Fibroblast of skin of scalp (primary cell): ENCODE measurements at places on chromosomes 3 and 15.

DNA sequence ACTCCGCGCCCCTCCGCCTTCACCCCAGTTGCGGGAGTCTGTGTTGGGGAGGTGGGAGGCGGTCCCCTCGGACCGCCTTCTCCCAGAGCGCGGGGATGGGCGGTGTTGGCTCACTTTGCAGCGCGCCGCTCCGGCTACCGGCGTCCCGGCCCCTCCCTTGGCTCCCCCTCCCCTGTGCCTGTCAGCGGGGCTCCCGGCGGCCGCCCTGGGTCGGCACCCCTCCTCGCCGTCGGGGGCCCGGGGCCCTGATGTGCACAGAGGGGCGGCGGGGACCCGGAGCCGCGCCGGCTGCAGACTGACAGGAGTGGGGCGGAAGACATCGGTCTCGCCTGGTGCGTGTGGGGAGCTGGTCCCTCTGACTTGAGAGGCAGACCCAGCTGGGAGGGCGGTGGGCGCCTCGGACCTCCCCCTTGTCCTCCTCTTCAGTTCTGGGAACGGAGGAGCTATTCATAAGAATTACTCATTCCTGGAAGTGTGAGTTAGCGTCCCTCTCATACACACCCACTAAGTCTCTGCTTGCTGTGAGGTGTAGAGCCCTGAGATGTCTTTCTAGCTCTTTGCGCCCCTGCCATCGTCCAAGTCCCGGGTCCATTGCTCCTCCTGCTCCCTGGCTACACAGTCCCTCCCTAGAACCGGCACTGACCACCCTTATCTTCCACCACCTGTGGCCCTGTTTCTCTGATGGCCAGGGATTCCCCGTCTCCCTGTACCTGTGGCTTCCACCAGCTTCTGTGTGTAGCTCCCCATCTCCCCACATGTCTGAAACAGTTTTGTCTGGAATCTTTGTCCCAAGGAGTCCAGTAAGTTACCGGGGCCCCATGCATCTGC lies 42.3 kb upstream of the ROPN1 start:
- no peak for DNase-seq

- DNase-seq = peak; percentile 62
Observed at GRCh38 chr3:111538681-111539083, 3.3 kb upstream of the CD96 start.

- no peak for DNase-seq
Observed at GRCh38 chr3:12286927-12287726, 1.7 kb upstream of the PPARG start.

- no peak for DNase-seq
Observed at GRCh38 chr15:97963779-97964178, 3.3 kb downstream of the ARRDC4 start.

GRCh38 chr3:13770170-13771169 lies 109.4 kb downstream of the WNT7A start:
- DNase-seq = no peak

GRCh38 chr3:100046986-100047385 lies 67.3 kb downstream of the FILIP1L start:
- DNase-seq = no peak

DNA sequence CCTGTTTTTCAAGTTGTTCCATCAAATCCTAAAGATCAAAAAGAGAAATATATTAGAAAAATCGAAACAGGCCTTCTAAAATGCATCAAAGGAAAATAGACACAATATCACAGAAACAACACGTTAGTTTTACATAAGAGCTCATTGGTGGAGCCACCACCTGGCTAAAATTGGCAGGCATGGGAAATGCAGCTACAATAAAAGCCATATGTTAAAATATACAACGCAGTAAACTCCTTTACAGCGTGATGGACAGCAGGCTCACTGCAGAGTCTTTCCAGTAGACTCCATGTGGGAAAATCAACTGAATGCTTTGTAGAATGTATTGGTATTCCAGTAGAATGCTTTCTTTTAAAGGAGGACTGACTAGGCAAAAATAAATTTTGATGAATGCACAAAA lies 40.9 kb upstream of the MYO5C start:
- no peak for DNase-seq

DNA sequence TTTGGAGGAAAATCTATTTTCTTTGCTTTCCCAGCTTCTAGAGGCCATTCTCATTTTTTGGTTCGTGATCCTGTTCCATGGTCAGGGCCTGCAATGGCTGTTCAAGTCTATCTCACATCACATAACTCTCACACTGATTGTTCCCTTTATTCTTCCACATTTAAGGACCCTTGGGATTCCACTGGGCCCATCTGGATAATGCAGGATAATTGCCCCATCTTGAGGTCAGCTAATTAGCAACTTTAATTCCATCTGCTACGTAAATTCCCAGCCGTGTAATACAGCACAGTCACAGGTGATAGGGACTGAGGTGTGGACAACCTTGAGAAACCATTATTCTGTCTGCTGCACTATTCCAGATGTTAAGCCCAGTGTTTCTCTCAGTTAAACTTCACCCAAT lies 311.6 kb upstream of the CNTN4 start:
- DNase-seq = no peak

DNA sequence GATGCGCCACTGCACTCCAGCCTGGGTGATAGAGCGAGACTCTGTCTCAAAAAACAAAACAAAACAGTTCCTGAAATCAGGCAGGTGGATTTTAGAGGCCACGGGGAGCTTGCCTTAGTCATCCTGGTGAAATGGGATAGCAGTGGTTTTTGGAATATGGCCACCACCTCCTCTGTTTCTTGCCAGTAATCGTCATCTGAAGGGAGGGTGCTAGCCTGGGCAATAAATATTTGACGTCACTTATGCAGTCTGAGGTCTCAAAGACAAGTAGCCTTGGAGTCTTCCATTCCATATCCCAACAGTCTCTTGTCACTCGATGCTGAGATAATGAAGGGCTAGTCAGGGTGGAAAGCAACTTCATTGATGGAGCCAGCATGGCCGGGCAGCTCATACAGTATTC lies 55.2 kb downstream of the KCNAB1 start:
- no peak for DNase-seq

DNA sequence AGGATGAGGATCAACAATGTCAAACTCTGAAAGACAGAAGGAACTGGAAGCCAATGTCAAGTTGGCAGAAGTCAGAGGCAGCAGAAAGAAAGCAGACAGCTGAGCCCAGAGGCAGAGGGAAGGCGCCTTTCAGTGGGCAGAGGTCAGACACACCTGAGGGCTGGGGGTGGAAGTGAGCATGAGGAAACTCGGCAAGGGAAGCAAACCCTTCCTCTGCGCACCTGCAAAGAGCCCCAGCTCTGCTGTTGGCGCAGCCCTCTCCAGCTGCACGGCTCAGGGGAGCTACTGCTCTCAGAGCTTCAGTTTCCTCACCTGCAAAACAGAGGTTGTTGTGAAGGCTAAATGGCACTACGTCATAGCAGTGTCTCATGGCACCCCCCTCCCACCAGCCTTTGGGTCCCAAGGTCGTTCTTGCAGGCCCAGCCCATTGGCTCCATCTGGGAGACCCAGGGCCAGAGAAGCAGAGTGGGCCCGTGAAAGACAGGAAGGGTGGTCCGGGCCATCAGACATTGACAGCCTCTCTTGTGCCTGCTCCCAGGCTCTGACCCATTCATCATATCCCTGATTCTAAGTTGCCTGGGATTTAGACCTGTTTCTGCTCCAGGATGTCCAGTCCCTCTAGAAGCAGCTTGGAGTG lies 53.3 kb upstream of the SLC6A11 start:
- DNase-seq = no peak

GRCh38 chr3:43742920-43743319 lies 52.2 kb downstream of the ABHD5 start:
- DNase-seq = no peak

- DNase-seq = peak; percentile 7
Observed at GRCh38 chr3:44988073-44988472, 12.0 kb downstream of the EXOSC7 start.

GRCh38 chr3:124298951-124299350 lies 307.0 kb upstream of the ROPN1 start:
- peak; percentile 39 for DNase-seq

GRCh38 chr3:171879472-171879871 lies 36.3 kb downstream of the TMEM212 start:
- DNase-seq = no peak

- no peak for DNase-seq
Observed at GRCh38 chr3:120341658-120342346, 7.4 kb downstream of the LRRC58 start.

- peak; percentile 47 for DNase-seq
Observed at GRCh38 chr15:40279437-40280141, 3.3 kb downstream of the ANKRD63 start.

DNA sequence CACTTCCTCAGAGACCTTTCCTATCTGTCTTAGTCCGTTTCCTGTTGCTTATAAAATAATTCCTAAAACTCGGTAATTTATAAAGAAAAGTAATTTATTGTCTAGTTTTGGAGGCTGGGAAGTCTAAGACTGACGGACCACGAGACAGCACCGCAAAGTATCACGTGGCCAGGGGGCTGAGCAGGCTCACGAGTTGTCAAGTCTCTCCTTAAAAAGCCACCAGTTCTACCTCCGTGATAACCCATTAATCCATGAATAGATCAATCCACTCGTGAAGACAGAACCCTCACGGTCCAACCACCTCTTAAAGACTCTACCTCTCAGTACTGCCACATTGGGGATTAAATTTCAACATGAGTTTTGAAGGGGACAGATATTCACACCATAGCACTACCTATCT lies 821 bp downstream of the LINS1 start:
- no peak for DNase-seq

- DNase-seq = peak; percentile 13
Observed at GRCh38 chr3:128800241-128801187, 74.5 kb downstream of the RAB7A start.

DNA sequence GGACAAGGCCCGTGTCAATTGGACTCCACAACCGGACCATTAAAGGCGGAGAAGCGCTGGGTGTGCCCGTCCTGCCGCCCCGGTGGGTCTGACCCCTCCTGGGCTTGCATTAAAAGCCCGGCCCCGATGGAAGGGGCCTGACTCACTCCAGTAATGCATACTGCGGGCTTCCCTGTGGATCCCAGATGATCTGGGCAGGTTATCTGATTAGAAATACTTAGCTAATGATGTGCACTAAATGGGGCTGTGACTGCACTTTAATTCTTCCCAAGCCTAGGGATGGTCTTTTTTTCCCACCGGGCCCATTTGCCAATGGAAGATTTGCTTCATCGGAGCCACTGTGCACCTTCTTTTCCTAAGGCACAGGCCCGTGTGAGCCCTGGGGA lies 124.9 kb downstream of the TMEM266 start:
- DNase-seq = no peak

DNA sequence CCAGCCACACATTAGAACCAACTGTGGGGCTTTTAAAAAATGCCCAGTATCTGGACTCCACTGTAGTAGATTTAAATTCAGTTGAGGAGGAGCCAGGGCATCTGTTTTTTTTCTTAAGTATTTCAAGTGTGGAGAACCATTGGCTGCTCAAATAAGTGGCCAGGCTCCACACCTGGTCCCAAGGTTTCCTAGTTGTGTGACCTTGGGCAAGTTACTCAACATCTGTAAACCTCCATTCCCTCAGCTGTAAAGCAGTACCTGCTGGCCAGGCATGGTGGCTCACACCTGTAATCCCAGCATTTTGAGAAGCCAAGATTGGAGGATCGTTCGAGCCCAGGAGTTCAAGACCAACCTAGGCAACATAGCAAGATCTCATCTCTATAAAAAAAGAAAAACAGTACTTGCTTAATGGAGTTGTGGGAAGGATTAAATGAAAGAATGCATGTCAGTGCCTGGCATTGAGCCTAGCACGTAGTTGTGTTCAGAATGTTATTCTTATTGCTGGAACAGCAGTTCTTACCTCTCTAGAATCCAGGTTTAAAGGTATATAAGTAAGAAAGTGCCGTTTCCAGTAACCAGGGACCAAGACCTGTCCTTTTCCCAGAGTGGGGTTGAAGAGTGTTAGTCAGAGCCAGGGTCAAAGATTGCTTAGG lies 2.0 kb downstream of the PPP1R14D start:
- DNase-seq = no peak

DNA sequence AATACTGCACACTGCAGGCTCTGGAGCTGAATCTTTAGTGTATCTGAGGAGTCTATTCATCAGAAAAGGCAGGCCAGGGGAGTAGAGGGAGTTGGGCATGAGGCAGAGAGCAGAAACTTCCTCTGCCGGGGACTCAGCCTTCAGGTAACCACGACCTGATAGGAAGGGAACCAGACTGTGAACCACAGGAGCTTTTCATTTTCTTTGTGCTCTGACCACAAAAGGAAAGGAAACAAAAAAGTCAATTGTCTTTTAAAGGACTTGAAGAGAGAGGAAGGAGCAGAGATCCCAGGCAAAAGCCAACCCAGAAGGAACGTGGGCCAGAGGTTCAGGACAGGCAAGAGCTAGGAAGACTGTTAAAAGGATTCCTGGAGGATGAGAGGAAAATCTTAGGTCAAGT lies 573.3 kb downstream of the EPHB1 start:
- no peak for DNase-seq

GRCh38 chr15:64004587-64004986 lies 41.7 kb downstream of the DAPK2 start:
- DNase-seq = no peak

- DNase-seq = no peak
Observed at GRCh38 chr3:126661532-126662364, 6.8 kb upstream of the TXNRD3 start.

DNA sequence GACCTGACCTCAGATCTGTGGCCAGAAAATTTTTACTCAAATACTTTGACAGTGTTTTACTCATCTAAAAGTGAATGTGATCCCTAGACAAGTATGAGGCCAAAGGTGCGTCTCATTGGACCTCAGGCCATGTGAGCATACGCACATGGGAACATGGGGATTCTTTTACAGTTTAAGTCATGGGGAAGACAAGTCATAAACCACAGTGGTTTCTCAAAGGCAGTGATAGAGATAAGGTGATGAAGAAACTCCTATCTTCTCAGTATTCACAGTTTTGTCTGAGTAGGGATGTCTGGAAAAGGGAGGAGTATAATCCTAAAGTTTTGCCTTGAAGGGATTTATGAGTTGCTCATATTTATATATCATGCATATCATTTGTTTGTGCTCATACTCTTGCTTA lies 173.8 kb downstream of the FNDC3B start:
- DNase-seq = peak; percentile 40

GRCh38 chr3:172536505-172536904 lies 13.3 kb upstream of the TNFSF10 start:
- no peak for DNase-seq

- DNase-seq = no peak
Observed at GRCh38 chr15:89526181-89526580, 29.8 kb upstream of the RHCG start.

GRCh38 chr15:42359249-42359648 lies at the start of gene CAPN3:
Gene CAPN3, plus strand, starts transcription at chr15:42359501. Its CDS starts 305 bp downstream, at chr15:42359806.
- DNase-seq = no peak

DNA sequence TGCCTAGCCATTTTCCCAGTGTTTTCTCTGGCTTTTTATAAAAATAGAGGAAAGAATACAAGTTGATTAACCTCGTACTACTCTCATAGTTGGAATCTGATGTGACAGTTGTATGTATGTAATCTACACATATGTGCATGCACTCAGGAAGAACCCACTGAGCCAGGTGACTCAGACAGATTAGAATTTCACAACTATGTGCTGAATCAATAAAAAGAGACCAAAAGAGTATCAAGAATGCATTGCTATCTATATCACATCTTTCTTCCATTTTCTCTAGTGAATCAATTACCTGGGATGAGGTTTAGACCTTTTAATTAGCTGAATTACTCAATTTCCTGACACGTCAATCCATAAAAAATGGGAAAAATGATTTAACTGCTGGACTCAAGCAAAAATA lies 319.3 kb upstream of the ATP10A start:
- peak; percentile 54 for DNase-seq
